ENCODE measurements at places on chromosomes 1 and 21.

- DNase-seq = no peak
Measured at GRCh38 chr1:87137342-87137739, 191.3 kb upstream of the LMO4 start.

GRCh38 chr1:175630076-175630475 lies 113.3 kb downstream of the TNR start:
- no peak for DNase-seq

DNA sequence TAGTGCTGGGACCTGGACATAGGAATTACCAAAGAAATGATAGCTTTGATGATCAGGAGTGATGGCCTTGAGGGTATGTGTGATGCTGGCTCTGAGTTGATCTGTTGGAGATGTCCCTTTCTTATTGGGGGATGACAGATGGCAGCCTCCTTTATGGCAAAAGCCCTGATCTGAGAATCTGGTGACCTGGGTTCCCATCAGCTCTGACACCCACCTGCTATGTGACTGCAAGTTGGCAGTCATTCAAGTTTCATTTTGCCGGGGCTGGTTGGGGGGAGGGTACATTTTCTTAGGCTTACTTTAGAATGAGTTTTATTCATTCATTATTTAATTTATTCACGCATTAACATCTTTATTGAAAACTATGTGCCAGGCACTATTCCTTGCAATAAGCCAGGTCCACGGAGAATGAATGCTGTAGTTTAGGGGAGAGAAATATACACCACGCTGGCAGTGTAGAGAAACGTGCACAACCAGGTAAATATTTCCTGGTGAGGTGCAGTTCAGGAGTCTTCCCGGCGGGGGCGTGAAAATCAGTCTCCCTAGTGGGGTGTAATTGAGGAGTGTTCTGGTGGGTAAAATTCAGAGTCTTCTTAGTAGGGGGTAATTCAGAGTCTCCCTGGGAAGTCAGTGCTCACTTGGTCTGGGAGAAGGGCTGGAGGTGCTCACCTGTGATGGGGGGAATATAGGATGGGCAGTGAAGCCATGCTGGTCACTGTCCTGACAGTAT lies 401.3 kb downstream of the CAMTA1 start:
- no peak for DNase-seq

- no peak for DNase-seq
Measured at GRCh38 chr1:167717351-167717750, 4.4 kb upstream of the MPZL1 start.

- no peak for DNase-seq
Measured at GRCh38 chr1:180462102-180462501, 40.3 kb downstream of the ACBD6 start.

GRCh38 chr1:77847621-77848080 lies 40.8 kb upstream of the NEXN start:
- no peak for DNase-seq

DNA sequence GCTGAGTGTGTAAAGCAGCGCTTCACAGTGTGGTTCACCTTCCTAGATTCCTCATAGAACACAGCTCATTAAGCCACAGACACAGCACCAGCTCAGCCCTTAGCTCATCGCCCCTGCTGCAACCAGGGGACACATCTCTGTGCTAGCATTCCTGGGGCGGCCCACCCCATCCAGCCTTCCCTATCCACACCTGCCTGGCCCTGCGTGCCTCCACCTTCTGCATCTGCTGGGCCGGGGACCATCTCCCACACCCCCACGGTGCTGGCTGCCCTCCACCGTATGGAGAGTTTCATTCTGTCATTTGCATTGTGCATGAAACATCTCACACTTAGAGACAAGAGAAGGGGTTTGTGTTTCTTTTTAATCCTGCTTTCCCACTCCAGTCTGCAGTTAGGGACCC lies 35.8 kb upstream of the PRSS38 start:
- no peak for DNase-seq

- DNase-seq = no peak
Measured at GRCh38 chr1:200165493-200166220, 138.1 kb downstream of the NR5A2 start.

DNA sequence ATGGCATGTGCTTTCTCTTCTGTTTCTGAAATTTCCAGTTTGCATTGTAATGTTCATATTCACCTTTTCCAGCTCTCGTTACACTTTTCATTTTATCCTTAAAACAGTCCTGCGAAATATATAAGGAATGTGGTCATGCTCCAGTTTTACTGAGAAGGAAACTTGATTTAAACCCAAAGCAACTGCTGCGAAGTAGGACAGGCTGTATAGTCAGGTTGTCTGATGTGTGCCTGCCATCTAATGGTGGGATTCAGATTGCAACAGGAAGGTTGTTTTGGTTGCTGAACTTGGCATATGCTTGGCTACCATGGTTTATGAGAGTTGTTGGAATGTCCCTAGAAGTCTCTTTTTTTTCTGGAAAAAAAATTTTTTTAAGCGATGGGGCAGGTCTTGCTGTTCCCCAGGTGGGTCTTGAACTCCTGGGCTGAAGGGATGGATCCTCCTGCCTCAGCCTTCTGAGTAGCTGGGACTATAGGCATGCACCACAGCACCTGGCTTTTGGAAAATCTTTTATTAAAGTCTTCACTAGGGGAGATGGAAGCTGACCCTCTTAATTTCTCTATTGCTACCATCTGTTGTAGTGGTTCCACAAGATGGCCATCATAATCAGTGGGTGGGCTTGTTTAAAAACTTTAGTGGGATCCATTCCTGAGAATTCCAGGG lies 86.9 kb downstream of the UCK2 start:
- peak; percentile 25 for DNase-seq

GRCh38 chr1:41650028-41650880 lies 165.8 kb upstream of the EDN2 start:
- no peak for DNase-seq

GRCh38 chr1:48878191-48878940 lies 101.7 kb upstream of the BEND5 start:
- no peak for DNase-seq

DNA sequence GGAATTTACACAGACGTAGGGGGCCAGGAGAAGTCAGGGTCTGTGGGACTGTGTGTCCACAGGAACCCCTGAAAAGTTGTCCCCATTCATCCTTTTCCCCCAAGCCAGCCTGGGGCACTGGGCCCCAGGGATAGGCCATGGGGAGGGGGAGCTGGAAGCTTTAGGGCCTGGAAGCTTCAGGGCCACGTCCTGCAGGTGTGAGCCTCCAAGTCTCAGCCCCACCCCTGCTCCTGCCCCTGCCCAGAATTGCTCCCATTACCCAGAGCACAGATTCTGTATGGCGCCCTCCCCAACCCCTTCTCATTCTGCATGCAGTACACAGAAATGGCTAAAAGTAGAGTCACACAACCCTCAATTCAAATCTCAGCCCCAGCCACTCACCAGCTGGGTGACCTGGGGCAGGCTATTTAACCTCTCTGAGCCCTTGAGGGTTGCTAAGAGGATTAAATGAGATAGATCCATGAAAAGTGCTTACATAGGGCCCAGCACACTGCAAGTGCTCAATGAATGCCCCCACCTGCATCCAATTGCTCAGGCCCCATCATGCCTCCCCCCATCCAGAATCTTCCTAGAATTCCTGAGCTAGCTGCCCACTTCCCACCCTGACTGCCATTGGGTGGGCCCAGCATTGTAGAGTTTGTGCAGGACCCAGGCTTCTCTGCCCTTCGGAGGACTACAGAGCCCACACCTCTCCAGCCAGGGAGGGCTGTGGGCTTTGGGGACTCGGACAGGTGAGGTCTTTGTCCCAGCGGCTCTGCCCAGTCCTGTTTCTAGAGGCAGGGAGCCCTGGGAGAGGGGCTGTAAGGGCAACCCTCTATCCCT lies 6.5 kb downstream of the RAP1GAP start:
- no peak for DNase-seq

DNA sequence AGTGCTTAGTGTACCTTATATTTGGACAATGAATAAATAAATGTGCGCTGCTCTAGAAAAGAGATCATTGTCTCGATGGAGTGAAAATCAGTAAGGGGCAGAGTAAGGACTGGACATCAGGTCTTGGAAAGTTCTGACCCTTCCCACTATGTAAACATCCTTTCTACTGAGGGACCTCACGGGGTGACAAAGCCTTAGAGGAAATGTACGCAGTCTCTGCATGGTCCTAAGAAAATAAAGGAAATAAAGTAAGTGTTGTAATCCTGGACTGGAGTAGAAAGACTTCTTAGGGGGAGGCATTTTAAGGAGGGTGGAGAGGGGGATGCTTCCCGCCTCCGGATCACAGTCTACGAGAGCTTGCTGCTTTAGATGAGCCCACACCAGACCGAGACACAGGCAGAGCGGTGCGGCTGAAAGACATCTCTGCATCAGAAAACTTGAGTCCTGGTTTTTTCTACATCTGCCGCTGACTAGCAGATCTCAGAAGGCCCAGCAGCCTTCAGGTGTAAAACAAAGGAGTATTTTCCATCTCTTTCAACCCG lies 22.3 kb upstream of the GPR137B start:
- DNase-seq = no peak

DNA sequence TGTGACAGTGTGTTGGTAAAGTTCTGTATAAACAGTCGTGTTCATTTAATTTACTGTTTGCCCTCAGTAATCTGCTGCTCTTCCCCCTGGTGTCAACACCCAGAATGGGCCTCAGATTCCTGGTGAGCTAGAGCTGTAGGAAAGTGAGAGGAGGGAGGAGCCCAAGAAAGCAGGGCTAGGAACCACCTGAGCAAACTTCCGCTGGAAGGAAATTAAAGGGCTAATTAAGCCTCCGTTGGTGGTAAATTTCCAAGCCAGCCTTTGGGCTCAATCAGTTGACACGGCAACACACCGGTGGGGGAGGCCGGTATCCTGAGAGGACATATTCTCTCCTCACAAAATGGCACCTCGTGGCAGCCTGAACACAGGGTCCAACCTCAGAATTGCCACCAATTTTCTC lies 32.9 kb downstream of the RAB3B start:
- DNase-seq = no peak

- DNase-seq = no peak
Measured at GRCh38 chr1:65691972-65692371, 100.7 kb upstream of the PDE4B start.

GRCh38 chr21:24276204-24276603 lies 1331.1 kb downstream of the MRPL39 start:
- DNase-seq = no peak

GRCh38 chr1:39733161-39733560 lies 5.5 kb upstream of the PPIE start:
- no peak for DNase-seq

DNA sequence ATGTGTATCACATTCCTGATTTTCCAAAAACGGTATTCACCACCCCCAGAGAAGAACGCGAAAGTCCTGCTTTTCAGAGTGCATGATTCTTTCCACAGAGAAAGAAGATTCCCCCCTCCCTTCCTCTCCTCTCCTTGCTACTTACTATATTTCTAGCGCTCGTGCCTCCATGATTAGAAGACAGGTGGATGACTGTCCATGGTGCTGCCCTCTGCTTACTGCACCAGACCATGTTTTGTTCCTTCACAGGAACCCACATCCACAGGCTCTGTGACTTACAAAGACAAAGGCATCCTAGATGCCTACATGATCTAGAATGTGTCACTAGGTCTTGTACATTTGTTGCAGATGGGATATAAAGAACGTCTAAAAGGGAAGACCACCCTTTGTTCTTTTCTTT lies 49.1 kb upstream of the ZNF648 start:
- no peak for DNase-seq

DNA sequence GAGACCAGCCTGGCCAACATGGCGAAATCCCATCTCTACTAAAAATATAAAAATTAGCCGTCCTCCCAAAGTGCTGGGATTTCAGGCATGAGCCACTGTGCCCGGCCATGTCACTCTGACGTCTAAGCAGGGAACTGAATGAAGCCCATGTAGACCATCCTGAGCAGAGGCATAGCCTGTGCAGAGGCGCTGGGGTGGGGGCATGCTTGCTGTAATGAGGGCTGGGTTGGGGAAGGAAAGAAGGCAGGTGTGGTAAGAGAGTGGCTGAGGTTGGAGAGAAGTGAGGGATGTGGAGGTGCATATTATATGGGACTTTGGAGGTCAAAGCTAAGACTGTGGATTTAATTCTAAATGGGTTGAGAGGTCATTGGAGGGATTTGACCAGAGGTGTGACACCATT lies 47.1 kb upstream of the SCMH1 start:
- DNase-seq = no peak

DNA sequence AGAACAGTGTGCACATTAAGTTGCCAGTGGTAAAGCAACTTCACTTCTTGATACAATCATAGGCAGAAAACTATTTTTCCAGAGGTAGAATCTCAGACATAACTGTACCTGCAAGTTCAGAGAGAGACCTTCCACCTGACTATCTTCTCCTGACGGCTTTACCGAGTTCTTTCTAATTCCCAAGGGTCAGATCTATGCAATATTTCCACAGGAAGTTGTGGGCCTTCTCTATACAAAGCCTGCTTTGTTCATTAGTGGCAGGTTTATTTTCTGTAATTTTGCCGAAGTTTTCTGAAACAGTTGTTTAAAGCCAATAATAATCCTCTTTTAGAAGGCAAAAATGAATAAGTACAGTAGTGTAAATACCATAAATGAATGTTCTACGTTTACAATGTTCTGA lies 58.2 kb upstream of the RCC1 start:
- no peak for DNase-seq

DNA sequence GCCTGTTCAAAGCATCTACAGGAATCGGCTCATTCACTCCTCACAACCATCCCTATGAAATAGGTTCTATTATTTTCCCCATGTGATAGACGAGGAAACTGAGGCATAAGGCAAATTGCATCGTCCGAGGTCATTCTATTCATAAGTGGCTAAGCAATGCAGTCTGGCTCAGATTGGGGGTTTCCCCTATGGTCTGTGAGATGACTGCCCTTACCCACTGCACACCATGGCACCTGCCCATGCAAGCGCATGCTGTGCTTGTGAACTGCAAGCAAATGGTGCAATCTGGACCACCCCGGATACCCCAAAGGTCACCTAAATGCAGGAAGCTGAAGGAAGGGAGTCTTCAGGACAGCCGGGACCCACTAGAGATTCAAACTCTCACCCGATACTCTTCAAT lies 123.4 kb upstream of the SOD1 start:
- no peak for DNase-seq

GRCh38 chr1:238624776-238625175 lies 734.1 kb upstream of the ZP4 start:
- DNase-seq = no peak

- DNase-seq = no peak
Measured at GRCh38 chr1:75985827-75986226, 53.6 kb upstream of the ASB17 start.

GRCh38 chr1:44565259-44565750 lies 109.0 kb downstream of the TMEM53 start:
- no peak for DNase-seq

Measured in stimulated activated CD8-positive, alpha-beta memory T cell treated with anti-CD3 and anti-CD28 coated beads, Interleukin-15, amount 100 ng/mL, for 4 hours (primary cell).